ENCODE measurements at places on chromosomes 13 and 19. TPM values are rescaled to one million over a fixed set of nuclear protein-coding genes. Genes with fewer than 3 reads are reported as not detected.

Gene CLIP3
- 2.2 TPM for total RNA-seq

Gene LILRA1
- total RNA-seq: 0.74 TPM

Gene CEP89
- total RNA-seq: 9.0 TPM

Gene CYP4F12
- 3.1 TPM for total RNA-seq

DNA sequence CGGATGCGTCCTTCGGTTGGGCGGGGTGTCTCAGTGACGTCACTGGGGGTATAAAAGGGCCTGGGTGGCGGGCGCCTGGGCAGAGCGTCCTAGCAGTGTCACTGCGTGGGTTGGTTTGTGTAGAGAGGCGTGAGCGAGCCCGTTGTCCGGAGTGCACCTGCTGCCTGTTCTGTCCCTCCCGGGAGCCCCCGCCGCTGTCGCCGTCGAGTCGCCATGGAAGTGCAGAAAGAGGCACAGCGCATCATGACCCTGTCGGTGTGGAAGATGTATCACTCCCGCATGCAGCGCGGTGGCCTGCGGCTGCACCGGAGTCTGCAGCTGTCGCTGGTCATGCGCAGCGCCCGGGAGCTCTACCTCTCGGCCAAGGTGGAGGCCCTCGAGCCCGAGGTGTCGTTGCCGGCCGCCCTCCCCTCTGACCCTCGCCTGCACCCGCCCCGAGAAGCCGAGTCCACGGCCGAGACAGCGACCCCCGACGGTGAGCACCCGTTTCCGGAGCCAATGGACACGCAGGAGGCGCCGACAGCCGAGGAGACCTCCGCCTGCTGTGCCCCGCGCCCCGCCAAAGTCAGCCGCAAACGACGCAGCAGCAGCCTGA is 2.9 kb downstream of the IER2 start:
- peak; percentile 97 for DNase-seq

DNA sequence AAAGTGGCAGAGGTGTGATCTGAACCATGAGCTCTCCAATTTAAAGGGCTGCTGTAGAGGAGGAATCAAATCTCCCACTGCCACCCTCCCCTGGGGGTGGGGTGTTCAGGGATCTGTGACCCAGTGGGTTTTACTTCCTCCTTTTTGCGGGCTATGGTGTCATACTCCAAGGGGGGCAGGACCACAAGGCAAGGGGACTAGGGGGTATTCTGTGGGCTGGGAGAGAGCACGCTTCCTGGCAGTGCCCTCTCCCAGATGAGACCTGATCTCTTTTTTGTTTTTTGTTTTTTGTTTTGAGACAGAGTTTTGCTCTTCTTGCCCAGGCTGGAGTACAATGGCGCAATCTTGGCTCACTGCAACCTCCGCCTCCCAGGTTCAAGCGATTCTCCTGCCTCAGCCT is 10.3 kb downstream of the PLD3 start:
- no peak for DNase-seq

GRCh38 chr19:43936188-43936587 is 1.1 kb upstream of the ZNF45 start:
- DNase-seq: no peak

DNA sequence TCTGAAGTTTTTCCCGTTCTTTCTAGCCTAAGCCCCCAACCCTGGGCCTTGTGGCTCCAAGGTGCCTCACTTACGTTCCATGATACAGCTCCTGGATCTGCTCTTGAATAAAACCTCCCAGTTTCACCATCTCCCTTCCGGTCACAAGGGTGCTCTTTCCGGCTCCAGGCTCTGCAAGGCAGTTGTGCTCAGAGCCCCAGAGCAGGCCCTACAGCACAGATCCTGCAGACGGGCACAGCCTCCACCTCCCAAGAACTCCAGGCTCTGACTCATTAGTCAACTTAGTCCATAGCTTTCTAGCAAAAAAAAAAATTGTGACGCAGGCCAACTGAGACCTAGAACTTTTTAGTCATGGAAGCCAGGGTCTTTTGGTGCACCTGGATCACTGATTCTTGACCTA is 33.9 kb upstream of the SLC7A10 start:
- DNase-seq: no peak

- DNase-seq: no peak
These were observed 118.4 kb upstream of the SLC7A1 start for GRCh38 chr13:29713839-29714238.
